ENCODE measurements at places on chromosomes 16 and 17. TPM values are rescaled to one million over a fixed set of nuclear protein-coding genes. Genes with fewer than 3 reads are reported as not detected.
A peak's percentile ranks its signal among the peaks of the same experiment; 100 is the strongest.

Gene MT1A
- total RNA-seq = not detected

Gene CDH8
- not detected for total RNA-seq

DNA sequence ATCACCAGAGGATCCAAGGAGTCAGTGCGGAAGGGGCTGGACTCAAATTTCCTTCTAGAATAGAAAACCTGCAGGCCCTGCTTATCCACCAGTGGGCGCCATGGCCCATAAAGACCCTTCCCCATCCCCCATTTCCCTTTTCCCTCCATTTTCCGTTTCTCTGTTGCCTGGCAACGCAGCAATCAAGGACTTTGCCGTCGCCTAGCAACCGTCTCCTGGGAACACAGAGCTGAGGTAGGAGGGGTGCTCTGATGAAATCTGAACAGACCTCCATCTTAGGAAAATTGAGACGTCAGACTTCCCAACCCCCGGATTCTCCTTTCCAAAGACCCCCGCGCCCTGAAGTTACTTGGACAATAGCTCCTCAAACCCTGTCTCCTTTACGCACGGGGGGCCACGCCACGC is 5.7 kb downstream of the DLG4 start:
- H3K4me1 ChIP-seq = peaks cover 17% of the 10 kb centered on the region
- H3K27me3 ChIP-seq = peaks cover 70% of the 10 kb centered on the region
- peak overlapping the region; percentile 85 for H3K27ac ChIP-seq
- H3K36me3 ChIP-seq = peaks cover 19% of the 10 kb centered on the region
- DNase-seq = no peak

GRCh38 chr17:66981983-66982508 is 17.5 kb downstream of the CACNG4 start:
- peaks cover 7% of the 10 kb centered on the region for H3K4me1 ChIP-seq
- H3K36me3 ChIP-seq = no peaks in the 10 kb centered on the region
- no peak for DNase-seq
- H3K27me3 ChIP-seq = peaks cover 11% of the 10 kb centered on the region
- no peak overlapping the region for H3K27ac ChIP-seq
- H3K4me3 ChIP-seq = no peak overlapping the region

Gene KPNB1
- 511 TPM for total RNA-seq
